ENCODE measurements at places on chromosomes 7 and 10.

GRCh38 chr7:36151921-36152755 is 916 bp upstream of the EEPD1 start:
- no peak for DNase-seq

GRCh38 chr7:2173189-2173827 is 59.4 kb downstream of the MAD1L1 start:
- DNase-seq: no peak

GRCh38 chr10:69089638-69090599 is 2.0 kb downstream of the SRGN start:
- no peak for DNase-seq

DNA sequence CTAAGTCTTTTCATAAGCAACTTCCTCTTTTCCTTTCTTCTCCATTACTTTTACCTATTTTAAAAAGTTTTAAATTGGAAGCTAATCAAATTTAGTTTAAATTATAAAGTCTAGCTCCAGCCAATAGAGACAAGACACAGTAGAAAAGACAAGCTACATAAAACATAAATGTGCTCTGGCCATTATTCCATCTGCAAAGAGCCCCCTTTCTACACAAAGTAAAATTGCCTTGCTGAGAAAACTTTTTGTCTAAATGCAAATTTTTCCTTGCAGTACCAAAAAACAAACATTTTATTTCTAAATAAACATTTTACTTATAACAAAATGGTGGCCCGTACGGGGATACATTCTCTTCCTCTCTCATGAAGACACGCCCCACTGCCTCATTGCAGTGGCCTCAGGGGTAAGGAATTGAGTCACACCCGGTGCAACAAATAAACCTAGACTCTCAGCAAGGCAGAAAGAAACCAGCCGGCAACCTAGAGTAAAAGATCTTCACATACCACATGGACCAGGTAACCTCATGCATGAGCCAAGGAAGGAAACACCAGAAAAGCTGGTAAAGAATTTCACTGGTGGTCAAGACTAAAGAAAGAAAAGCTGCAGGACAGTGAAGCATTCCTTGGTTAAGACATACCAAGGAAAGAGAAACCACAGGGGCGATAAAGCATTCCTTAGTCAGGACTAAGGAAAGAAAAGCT is 71.6 kb upstream of the ZNF746 start:
- DNase-seq: no peak

DNA sequence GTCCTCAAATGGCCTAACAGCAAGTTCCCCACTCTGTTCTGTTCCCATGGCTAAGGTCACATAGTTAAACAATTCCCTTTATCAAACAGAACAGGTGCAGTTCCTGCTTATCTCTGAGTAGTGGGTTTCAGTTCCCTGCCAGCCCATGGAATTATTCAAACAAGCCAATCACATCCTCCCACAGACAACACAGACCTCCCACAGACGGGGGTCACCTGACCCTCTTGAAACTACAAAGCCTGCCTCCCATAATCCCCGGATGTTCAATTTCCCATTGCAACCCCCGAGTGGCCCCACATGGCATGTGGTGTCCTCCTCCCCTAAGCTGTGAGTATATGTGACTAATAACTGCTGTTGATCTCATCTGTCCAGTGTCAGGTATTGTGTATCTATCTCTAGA is 64.1 kb downstream of the TMEM168 start:
- DNase-seq: no peak

- no peak for DNase-seq
These were observed 180.4 kb upstream of the PHYHIPL start for GRCh38 chr10:58996063-58996462.

DNA sequence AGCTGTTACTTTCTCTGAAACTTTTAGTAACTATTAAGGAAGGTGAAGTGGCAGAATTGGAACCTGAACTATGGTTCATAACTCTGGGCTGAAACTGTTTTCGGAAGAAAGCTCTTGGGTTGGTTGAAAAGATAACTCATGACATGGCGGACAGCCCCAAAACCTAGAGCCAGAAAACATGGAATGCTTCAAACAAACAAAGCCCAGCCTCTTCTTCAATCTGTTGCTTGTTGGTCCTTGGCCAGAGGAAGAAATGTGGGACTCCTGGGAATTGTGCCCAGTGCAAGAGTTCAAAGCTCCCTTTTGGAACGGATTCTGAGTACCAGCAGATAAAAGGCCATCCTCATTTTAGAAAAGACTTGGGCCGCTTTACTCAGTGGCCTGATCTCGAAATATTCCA is 52.9 kb upstream of the CACNB2 start:
- DNase-seq: no peak

DNA sequence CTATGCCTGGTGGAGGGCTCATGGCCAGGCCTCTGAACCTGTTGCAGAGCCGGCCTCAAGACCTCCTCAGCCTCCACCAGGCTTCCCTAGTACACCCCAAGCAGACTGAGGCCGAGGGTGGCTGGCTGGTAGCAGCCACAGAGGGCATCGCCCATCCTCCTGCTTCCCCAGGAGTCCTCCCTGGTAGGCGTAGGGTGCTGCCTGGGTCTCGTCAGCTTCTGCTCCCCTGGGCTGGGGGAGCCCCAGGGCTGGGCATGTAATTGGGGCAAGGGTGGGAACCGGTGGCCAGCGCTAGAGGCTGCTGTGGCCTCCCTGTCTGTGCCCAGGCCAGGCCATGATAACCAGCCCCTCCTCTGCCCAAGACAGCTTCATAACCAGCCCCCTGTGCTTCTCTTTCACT is 32.6 kb downstream of the TBATA start:
- DNase-seq: no peak

DNA sequence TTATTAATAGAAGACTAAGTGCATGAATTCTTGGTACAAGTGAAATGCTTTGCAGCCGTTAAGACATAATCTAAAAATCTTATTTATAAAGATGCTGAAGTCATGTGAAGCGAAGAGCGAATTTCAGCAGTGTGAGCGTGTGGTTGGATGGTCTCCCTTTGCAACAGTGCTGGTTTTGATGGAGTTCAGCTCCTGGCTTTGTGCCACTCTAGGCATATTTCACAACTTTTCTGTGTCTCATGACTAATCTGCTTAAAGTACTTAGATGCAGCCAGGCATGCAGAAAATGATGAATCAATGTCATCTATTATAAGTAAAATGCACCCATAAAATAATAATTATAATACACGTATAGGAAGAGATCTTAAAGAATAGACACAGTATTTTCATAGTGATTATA is 107.2 kb upstream of the TCERG1L start:
- no peak for DNase-seq

- DNase-seq: no peak
These were observed 327.2 kb downstream of the KCNMA1 start for GRCh38 chr10:77310288-77310840.

- DNase-seq: no peak
These were observed 292.6 kb upstream of the MGMT start for GRCh38 chr10:129174232-129175014.

- DNase-seq: no peak
These were observed 3.0 kb upstream of the HOXA2 start for GRCh38 chr7:27105301-27106031.

DNA sequence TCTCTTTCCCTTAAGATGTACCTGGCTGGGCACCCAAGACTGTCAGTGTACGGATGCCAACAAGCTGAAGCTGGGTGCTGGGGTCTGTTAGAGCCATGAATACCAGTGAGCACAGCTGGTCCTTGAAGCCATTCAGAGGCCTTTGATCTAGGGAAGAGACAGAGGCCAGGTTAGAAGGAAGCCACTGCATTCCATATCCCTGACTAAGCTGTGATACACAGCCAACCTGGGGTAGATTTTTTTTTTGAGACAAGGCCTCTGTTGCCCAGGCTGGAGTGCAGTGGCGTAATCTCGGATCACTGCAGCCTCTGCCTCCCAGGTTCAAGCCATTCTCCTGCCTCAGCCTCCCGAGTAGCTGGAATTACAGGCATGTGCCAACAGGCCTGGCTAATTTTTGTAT is 20.8 kb downstream of the ZDHHC16 start:
- DNase-seq: no peak

GRCh38 chr10:33240931-33241330 is 93.5 kb downstream of the NRP1 start:
- no peak for DNase-seq

DNA sequence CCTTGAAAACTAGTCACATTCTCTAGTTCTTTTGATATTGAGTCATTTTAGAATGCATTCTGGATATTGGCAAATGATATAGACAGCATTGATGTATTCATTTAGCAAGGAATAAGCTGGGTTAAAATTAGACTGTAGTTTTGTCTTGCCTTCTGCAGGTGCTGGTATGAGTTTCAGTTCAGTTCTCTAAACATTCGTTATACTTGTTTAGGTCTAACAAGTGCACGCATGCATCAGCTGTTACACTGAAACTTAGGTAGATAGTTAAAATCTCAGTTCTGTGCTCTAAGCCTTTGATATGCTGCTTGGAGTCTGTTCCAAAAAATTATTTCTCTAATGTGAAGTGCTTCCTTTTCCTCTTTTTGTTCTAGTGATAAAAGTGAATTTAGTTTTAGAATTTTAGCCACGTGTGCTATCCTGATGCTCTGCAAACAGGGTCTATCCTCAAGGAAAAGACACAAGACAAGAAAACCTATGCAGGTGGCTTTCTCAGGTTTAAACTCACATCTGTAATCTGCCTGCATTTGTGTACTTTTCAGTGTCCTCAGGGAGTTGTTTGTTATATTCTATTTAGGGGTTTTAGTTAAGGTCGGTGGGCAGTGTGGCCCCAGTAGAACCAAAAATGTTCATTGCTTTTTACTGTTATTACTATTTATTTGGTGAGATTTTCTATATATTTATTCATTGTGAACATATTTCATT is 409.0 kb downstream of the CDC14C start:
- DNase-seq: no peak

DNA sequence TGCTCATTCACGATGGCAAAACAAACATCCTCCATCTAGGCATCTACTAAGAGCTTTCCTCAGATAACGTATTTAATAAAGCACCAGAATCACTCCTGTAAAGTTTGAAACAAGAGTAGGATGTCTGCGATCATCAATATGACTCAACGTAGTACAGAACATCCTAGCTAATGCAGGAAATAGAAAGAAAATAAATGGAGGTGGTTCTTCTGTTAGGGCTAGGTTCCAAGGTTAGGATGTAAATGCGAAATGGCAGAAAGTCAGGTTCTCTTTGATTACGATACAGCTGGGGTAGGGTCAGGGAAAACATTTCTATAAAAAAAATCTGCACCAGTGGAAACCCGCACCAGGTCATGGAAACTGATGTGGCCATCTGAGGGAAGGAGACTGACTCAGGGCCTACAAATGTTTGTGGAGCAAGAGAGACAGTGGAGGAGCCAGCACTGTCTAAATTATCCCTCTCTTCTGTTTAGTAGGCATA is 29.1 kb downstream of the CCDC6 start:
- no peak for DNase-seq

DNA sequence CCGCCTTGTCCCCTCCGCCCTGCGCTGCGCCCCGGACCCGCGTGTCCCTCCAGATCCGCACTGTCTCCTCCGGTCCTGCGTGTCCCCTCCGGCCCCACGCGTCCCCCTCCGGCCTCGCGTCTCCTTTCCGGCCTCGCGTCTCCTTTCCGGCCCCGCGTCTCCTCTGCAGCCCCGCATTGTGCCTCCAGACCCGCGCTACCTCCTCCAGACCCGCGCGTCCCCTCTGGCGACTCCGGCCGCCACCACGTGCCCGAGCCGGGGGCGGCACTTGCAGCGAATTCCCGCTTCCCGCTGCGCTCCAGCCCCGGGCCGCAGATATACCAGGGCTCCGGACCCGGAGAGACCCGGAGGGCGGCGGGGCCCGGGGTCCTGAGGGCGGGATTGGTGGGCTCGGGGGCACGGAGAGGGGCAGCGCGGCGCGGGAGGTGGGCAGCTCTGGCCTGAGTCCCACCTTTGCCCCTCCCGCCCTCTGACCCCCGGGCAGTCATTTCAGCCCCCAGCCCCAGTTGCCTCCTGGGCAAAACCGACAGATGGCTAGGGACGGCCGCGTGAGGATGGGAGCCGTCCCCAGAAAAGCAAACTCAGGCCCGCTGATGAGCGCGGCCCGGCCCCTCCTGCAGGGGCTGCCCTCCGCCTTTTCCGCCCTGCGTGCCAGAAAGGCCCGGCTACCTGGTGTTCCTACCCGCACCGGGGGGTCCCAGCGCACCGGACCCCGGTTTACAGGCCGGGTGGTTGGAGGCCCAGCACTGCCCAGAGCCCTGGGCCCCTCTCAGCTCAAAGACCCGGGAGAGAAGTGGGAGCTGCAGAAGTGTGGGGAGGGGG is 56.5 kb downstream of the RBM17 start:
- DNase-seq: no peak

- DNase-seq: no peak
These were observed 43.7 kb upstream of the PRKAR1B start for GRCh38 chr7:770741-771166.
